Stimulated activated CD4-positive, alpha-beta T cell treated with anti-CD3 and anti-CD28 coated beads, Interleukin-2, amount 100 ng/mL, for 24 hours (primary cell): ENCODE measurements at places on chromosomes 5 and 9.

GRCh38 chr9:108445431-108446071, 410.2 kb downstream of the ACTL7B start:
- DNase-seq = no peak

DNA sequence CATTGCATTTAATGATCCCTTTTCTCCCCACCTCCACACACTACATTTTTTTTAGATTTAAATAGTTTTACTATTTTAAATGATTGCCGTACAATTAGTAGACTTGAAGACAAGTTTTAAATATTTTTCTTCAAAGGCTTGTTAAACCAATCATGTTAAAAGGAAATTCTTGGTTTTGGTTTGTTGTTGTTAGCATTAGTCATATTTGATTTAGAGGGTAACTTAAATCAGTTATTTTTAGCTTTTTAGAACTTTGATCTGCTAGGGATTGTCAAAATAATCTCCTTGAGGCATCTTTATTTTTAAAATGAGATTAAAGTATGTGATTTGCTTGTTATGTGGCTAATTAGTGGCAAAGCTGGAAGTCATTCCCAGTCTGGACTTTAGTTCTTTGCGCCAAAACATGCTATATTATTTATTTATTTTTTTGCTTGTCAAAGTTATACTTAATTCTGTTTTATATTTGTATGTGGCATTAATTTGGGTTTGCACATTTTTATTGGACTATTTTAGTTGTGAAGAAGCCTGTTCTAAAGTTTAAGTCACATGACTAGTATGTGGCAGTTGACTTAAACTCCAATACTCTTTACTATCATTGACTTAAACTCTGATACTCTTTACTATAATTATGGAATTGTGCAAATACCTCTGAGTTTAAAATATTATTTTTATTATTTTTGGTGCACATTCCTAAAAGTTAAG, 14.7 kb downstream of the ITGA1 start:
- DNase-seq = no peak

GRCh38 chr5:59346514-59346913, 547.0 kb downstream of the PDE4D start:
- DNase-seq = no peak

DNA sequence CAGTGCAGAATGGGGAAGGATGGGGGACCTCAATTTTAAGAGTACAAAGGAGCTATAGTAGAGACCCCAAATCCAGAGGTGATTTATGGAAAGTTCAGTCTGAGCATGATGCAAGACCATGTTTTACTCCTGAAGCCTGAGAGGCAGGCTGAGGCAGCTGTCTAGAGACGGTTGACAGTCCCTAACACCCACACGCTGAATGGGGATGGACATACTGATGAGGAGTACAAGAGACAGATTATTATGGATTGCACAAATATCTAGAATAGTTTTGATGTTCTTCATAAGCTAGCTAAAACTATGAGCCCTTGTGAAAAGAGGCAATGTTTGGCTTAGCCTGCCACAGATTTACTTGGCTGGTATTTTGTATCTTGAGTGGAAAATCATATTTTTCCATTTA, 64.5 kb downstream of the PRR16 start:
- DNase-seq = no peak

DNA sequence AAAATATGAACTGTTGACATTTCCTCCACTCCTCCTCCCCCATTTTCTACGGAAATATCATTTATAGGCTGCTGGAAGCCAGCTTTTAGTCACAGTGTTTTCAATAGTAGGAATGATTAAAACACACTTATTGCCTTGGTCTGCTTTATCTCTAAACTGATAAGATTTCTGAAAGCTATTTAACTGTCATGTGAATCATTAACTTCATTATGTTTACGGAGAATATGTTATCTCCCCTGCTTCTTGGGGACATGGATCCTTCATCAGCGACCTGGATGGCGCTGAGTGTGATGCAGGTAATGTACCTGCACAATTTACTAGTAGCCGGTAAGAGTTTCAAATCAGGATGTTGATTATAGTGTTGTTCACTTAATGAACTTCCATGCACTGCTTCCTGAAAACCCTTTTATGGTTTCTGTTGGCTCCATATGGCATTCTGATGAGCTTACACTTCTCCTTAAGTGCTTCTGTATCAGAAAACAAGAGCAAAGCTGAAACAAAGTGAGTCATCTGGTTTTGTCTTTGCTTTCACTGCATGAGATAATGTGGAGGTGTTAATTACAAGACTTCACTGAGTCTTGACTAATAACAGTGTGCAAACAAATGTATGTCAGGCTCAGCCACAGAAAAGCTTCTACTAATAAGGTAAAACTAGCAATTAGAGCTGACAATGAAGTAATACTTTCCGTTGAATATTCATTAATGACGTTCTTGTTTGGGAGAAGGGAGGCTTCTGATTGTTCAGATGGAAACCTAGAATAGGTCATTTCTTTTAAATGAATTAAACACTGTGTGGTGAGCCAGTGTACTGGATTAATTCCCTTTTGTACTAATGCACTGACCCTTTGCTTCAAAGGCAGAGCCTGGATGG, 162.4 kb upstream of the ZNF608 start:
- DNase-seq = no peak

DNA sequence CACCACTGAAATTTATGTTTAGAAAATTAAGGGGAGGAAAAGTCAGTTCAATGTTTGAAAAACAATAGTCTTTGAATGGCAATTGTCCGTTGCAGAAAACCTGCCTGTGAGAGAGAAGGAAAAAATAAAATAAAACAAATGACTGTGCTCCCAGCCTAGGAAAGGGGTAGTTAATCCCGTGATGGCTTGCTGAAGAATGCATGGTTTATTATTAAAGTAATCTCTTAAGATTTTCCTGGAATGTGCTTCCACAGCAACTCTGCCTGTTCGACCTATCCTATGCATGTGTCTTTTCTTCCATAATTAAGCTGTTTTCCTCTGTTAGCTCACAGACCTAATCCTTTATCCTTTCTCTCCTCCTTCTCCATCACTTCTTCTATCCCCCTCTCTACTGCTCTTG, 2.4 kb upstream of the DAB2 start:
- no peak for DNase-seq

GRCh38 chr5:14706615-14707021, 42.1 kb downstream of the OTULIN start:
- no peak for DNase-seq

- DNase-seq = no peak
Measured at GRCh38 chr5:56158331-56158960, 74.7 kb downstream of the ANKRD55 start.

DNA sequence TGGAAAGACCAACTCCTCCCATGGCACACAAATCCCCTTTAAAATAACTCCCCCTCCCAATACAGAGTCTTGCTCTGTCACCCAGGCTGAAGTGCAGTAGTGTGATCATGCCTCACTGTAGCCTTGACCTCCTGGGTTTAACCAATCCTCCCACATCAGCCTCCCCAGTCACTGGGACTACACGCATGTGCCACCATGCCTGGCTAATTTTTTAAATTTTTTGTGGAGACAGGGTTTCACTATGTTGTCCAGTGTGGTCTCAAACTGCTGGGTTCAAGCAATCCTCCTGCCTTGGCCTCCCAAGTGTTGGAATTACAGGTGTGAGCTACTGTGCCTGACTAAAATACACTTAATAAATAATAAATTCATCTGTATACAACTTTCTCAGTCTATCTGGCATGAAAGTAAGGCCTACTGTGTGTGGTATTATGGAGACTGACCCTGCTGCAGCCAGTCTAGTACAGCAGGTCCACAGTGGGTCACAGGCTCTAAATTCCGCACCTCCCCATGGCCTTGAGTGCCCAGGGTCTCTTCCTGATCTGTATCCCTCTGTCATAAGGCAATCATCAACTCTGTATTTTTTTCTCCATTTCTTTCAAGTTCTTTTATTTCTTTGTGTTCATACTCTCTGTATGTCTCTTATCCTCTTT, 169.4 kb downstream of the MAPKAP1 start:
- no peak for DNase-seq

- DNase-seq = no peak
Measured at GRCh38 chr5:145984072-145984471, 47.7 kb downstream of the SH3RF2 start.

- DNase-seq = no peak
Measured at GRCh38 chr5:75457691-75458090, 53.7 kb downstream of the CERT1 start.

DNA sequence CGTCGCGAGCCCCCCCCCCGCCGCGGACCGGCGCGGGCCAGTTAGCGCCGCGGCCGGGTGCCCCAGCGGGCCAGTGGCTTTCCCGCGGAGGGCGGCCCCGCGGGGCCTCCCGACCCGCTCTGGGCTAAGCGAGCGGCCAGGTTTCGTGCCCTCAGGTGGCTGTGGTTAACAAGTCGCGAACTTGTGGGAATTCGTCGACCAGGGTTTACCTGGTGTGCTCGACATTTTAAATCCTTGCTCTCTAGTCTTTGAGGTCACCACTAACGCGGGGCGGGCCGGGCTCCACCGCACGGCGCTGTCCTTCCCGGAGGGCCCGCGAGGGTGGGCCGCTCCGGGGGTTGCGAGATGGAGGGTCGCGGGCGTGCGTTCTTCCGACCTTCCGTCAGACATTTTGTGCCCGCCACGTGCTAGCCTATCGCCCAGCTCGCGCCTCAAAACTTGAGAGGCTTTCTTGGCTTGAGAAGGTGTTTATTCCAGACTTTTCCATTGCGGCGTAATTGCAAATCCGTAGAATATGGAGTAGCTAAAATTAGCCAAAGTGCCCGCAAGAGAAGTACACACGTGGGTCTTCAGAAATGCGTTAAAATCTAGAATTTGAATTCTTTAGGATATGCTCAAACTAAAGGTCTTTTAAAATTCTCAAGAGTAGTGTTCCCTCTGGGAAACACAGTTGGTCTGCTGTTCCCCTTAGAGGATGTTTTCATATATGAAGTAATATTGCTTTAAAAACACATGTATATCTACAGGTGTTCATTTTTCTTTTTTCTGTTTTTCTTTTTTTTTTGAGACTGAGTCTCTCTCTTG, 2.1 kb downstream of the ANP32B start:
- DNase-seq = peak; percentile 59

DNA sequence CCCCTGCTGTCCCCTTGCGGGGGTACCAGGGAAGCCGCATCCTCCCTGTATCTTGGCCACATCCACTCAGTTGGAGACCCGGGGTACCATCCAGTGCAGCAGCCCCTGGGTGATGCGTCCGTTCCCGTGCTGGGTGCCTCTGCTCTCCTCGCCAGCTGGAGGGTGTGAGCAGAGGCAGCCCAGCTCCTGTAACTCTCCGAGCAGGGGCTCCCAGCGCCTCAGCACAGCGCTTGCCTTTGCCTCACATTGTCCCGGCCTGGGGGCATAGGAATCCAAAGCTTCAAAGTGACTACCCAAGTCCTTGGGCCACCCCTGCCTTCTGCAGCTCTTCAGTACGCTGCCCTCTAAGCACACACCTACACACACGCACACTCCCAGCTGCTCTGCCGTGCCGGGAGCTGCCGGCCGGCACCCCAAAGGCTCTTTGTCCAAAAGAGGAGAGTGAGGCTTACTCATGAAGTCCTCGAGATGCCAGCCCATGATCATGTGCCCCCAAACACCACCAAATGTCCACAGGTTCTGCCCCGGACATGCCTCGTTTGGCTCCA, 733 bp downstream of the ANGPTL2 start:
- DNase-seq = no peak

DNA sequence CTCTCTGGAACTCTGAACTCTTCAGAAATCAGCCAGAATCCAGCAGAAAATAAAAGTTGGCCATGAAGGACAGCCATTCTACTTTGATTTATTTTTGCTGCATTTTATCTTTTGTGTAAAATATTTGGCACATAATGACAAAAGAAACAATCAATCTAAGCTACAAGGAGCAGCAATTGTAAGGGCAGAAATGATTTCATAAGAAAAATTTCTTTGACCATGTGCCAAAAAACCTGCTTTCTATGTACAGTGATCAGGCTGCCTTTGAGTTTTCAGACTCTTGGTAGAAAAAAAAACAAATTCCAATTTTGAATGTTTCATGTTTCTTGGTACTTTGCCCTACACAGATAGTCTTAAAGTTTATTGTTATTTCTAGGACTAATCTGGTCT, 69.8 kb upstream of the SLC1A3 start:
- DNase-seq = no peak

- no peak for DNase-seq
Measured at GRCh38 chr9:100281066-100281465, 71.7 kb downstream of the TEX10 start.

GRCh38 chr5:78907255-78907891, 77.7 kb downstream of the ARSB start:
- DNase-seq = no peak

GRCh38 chr5:405421-405820, 37.6 kb upstream of the EXOC3 start:
- DNase-seq = no peak

- no peak for DNase-seq
Measured at GRCh38 chr5:96775050-96775449, 32.7 kb downstream of the ERAP1 start.

GRCh38 chr9:114619191-114619761, 8.2 kb downstream of the TMEM268 start:
- no peak for DNase-seq

DNA sequence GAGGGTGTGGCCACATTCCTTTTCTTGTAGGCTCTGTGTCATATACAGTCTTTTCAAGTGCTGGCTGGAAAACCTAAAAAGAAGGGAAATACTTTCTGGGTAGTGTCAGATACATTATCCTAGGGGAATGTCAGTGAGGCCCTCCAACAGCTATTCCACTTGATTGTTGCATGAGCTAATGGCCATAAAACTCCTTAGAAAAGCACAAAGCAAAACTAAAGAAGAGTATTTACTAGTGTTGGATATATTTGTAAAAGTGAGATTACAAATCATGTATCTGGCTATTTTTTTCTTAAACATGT, 829 bp downstream of the ANXA1 start:
- DNase-seq = no peak

GRCh38 chr9:100229561-100229960, 123.2 kb downstream of the TEX10 start:
- DNase-seq = no peak

- DNase-seq = no peak
Measured at GRCh38 chr9:16120231-16120641, 567.4 kb downstream of the CCDC171 start.
